CD14-positive monocyte (primary cell): ENCODE measurements at places on chromosomes 4 and X. TPM values are rescaled to one million over a fixed set of nuclear protein-coding genes. Genes with fewer than 3 reads are reported as not detected.
A peak's percentile ranks its signal among the peaks of the same experiment; 100 is the strongest.

DNA sequence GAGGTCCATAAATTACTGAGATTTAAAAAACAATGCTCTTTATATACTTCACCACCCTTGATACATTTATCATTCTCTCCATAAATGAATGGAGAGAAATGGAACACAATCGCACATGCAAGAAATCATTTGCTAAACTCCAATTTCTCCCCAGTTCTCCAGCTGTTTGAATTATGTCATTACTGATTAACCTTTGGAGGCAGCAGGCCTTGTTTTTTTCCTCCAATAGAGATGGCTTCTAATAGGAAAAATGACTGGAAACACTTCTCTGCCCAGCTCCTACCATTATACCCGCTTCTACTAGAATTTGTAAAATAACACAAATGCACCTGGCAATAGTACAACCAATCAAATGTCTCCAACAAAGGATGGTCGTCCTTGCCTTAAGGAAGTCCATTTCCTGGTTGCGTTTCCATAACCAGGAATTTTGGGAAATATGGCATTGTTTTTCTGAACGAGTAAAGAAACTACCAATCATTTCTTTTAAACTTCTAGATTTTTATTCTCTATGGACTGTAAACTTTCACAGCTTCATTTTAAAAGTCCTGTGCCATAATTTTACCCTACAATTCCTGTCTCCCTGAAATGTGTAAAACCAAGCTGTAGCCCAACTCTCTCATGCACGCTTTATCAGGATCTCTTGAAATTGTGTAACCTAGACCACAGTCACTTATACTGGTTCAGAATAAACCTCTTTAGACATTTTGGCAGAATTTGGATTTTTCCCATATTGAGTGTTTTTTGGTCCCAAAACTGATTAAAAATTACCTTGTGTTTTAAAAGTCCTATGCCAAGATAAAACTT is 60.1 kb downstream of the APBB2 start:
- H3K27me3 ChIP-seq: no peaks in the 10 kb centered on the region
- no peak overlapping the region for H3K4me3 ChIP-seq
- no peaks in the 10 kb centered on the region for H3K4me1 ChIP-seq
- DNase-seq: no peak
- H3K27ac ChIP-seq: no peak overlapping the region

DNA sequence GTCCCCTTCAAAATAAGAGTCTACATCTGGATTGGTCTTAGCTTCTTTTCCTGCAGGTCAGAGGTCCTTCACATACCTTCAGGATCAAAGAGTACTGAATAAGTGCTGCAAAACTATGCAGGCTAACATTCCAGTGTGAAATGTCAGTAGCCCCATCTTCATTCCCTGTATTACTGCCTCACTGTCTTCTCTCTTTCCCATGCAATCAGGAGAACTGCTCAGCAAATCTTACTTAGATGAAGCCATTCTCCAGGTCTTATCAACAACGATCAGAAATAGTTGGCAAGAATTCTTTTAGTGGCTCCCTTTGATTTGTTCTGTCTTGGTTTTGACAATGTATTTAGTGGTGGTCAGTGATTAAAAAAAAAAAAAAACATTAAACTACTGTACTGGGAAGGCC is 26.0 kb upstream of the IQCM start:
- no peak overlapping the region for H3K27ac ChIP-seq
- H3K27me3 ChIP-seq: no peaks in the 10 kb centered on the region
- H3K36me3 ChIP-seq: no peaks in the 10 kb centered on the region
- DNase-seq: no peak
- H3K4me1 ChIP-seq: no peaks in the 10 kb centered on the region

METTL14 gene
- polyA plus RNA-seq: 19.2 TPM

MAGEC2 gene
- polyA plus RNA-seq: not detected in 2 replicates

DNA sequence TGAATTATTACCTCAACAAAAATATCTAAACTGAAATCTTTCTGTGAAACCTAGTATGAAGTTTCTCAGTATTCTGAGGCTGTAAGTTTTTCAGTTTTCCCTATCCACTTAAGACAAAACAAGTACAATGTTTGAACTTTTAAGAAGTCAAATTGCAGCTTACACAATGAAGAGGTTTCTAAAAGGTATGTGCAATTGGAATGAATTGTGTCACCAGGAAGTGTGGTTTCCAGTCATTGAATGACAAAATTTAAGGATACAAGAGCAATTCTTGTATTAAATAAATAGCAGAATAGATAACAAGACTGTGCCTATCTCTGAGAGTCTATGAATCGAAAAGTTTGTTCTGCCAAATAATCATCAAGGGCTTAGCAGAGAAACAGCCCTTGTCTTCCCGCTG is 207.3 kb downstream of the ANKRD50 start:
- H3K27ac ChIP-seq: no peak overlapping the region
- H3K36me3 ChIP-seq: no peaks in the 10 kb centered on the region
- DNase-seq: no peak
- no peak overlapping the region for H3K4me3 ChIP-seq
- H3K27me3 ChIP-seq: no peaks in the 10 kb centered on the region

DNA sequence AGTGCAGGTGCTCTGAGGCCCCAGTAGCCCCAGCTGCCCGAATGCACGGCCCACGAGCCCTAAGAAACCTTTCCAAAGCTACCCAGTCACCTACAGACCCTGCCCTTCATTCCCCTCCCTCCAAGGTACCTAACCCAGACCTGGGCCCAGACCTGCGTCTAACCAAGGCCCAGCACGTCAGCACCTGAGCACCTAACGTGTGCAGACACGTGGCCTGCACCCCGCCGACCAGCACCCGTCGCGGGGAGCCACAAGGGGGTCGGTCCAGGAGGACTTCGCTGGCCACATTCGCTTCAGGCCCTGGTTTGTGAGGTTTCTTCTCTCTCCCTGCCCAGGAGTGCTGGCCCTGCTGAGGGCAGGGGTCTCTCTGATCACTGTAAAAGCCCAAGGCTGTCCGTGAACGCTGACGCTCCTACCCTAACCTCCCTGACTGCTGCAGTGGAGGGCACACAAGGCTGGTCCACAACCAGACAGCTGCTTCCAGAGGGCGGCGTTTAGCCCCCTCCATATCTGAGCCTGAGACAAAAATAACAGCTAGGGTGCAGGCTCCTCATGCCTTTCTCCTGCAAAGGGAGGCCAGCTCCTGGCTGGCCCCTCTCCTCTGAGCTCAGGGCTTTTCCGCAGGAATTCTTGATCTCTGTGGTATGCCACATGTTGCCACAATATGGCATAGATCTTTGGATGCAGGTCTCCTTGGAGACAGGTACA is 31.8 kb downstream of the WDR1 start:
- H3K4me1 ChIP-seq: no peaks in the 10 kb centered on the region
- no peaks in the 10 kb centered on the region for H3K27me3 ChIP-seq
- H3K36me3 ChIP-seq: peaks cover 99% of the 10 kb centered on the region
- H3K27ac ChIP-seq: no peak overlapping the region

DNA sequence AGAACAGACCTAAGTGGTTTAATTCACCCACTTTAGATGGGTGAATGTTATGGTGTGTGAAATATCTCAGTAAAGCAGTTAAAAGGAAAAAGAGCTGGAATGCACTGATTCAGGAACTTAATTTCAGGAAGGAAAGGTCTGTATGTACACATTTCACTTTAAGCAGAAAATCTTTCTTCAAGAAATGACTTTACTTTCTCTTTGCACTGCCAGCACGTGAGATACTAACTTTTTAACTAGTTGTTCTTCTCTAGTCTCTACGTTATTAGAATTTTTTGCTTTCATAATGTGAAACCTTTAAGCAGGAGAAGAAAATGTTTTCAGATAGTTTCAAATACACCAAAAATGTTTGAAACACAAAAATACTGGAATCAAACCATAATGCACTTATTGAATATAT is 18.8 kb downstream of the C4orf46 start:
- no peak overlapping the region for H3K27ac ChIP-seq
- DNase-seq: no peak
- peak overlapping the region; percentile 14 for H3K4me3 ChIP-seq

- H3K4me1 ChIP-seq: no peaks in the 10 kb centered on the region
- H3K27ac ChIP-seq: no peak overlapping the region
- no peaks in the 10 kb centered on the region for H3K36me3 ChIP-seq
These were observed 31.0 kb upstream of the PLK4 start for GRCh38 chr4:127849505-127850234.

DNA sequence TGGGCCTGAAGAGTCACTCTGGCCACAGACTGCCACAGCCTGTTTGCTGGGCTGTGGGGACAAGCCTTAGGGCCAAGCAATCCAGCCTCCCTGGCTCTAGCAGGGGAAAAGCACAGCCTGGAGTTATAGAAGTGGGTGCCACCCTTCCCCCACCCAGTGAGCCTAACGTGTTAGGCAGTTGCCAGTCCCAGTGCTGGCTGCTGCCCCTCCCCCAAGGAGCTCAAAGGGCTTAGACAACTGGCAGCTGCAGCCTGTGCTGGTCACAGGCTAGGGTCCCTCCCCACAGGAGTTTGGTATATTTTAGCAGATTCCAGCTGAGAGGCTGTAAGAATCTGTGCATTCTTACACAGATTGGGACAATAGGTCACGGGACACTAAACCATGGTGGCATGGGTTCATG is 370.3 kb upstream of the FGF16 start:
- no peaks in the 10 kb centered on the region for H3K4me1 ChIP-seq
- H3K4me3 ChIP-seq: no peak overlapping the region
- no peak overlapping the region for H3K27ac ChIP-seq
- DNase-seq: no peak

CXCL11 gene
- 0.05 and 0.15 TPM in 2 replicates for polyA plus RNA-seq

GRCh38 chr4:182923796-182924340 is 6.7 kb upstream of the DCTD start:
- peaks cover 4% of the 10 kb centered on the region for H3K4me1 ChIP-seq
- no peaks in the 10 kb centered on the region for H3K27me3 ChIP-seq
- no peaks in the 10 kb centered on the region for H3K36me3 ChIP-seq
- no peak overlapping the region for H3K27ac ChIP-seq

GRCh38 chr4:46450556-46450955 is 60.6 kb upstream of the GABRA2 start:
- H3K36me3 ChIP-seq: no peaks in the 10 kb centered on the region
- no peak overlapping the region for H3K4me3 ChIP-seq
- no peak overlapping the region for H3K27ac ChIP-seq
- H3K27me3 ChIP-seq: no peaks in the 10 kb centered on the region
- H3K4me1 ChIP-seq: no peaks in the 10 kb centered on the region

GRCh38 chr4:151688003-151688784 is 72.6 kb downstream of the GATB start:
- DNase-seq: no peak
- no peak overlapping the region for H3K27ac ChIP-seq
- peaks cover 22% of the 10 kb centered on the region for H3K36me3 ChIP-seq
- no peak overlapping the region for H3K4me3 ChIP-seq

DNA sequence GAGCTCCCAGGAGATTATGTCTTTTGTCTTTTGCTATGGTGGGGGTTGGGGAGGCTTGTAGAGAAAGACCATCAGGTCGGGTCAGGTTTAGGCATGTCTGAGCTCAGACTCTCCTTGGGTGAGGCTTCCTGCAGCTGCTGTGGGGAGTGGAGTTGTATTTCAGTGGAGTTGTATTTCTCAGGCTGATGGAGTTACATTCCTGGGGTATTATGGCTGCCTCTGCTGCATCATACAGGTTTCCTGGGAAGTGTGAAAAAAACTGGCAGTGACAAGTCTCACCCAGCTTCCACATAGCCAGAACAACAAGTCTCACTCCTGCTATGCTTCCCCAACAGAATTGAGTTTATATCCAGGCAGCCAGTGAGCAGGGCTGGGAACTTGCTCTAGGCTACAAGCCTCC is 119.3 kb downstream of the VSIG4 start:
- H3K27me3 ChIP-seq: no peaks in the 10 kb centered on the region
- no peak for DNase-seq
- H3K4me1 ChIP-seq: peaks cover 31% of the 10 kb centered on the region
- H3K36me3 ChIP-seq: no peaks in the 10 kb centered on the region
- no peak overlapping the region for H3K27ac ChIP-seq

CDKN2AIP gene
- 4.4 TPM for polyA plus RNA-seq

- no peaks in the 10 kb centered on the region for H3K36me3 ChIP-seq
- no peak for DNase-seq
- H3K27ac ChIP-seq: no peak overlapping the region
- H3K27me3 ChIP-seq: no peaks in the 10 kb centered on the region
These were observed 94.6 kb upstream of the WDR44 start for GRCh38 chrX:118251271-118251670.

DNA sequence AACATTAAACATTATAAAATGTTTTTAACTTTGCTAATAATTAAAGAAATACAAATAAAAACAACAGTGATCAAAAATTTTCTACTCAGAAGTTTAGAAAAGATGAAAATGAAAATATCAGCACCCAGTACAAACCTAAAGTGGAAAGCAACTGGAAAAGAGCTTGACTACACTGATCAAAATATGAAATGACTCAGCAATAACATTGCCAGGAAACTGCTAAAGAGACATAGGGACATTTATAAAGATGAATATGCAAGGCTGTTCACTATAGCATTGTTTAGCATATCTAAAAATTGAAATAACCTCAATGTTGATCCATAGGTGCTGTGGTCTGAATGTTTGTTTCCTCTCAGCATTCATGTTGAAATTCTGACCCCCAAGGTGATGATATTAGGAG is 88.5 kb upstream of the NOCT start:
- no peak for DNase-seq
- no peak overlapping the region for H3K4me3 ChIP-seq
- no peaks in the 10 kb centered on the region for H3K36me3 ChIP-seq
- H3K27ac ChIP-seq: no peak overlapping the region
- no peaks in the 10 kb centered on the region for H3K27me3 ChIP-seq

ARAP2 gene
- polyA plus RNA-seq: 5.6 TPM

DNA sequence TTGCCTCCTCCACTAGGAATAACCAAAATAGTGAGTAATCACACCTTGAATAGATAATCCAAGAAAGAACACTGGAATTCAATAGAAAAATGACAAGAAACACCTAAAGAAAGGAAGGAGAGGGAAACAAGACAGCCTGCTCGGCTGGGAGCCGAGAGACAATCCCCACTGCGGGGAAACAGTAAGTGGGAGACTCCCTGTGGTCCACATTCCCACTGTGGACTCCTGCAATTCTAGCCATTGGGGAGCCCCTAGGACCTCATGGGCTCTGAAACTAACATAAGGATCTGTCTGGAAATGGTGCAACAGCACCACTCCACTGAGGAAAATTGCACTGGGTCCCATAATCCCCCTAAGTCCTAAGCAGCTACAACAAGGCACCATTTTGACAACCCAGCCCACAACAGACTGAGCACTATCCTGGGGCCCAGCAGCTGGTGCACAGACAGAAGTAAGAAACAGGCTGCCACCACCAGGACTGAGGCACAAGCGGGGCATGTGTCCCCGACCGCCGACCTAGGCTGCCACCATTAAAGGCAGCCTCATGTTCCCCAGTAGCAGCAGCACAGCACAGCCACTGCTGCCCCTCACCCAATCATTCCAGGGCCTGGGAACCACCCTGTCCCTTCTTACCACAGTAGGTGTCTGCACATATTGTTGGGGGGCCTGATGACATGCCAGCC is 14.2 kb downstream of the LRBA start:
- no peaks in the 10 kb centered on the region for H3K36me3 ChIP-seq
- peaks cover 7% of the 10 kb centered on the region for H3K4me1 ChIP-seq
- H3K27me3 ChIP-seq: no peaks in the 10 kb centered on the region
- no peak overlapping the region for H3K27ac ChIP-seq
- DNase-seq: no peak

GRCh38 chr4:1519787-1520661 is 113.8 kb upstream of the NKX1-1 start:
- no peaks in the 10 kb centered on the region for H3K36me3 ChIP-seq
- H3K4me1 ChIP-seq: no peaks in the 10 kb centered on the region
- no peak overlapping the region for H3K27ac ChIP-seq
- DNase-seq: no peak
- no peaks in the 10 kb centered on the region for H3K27me3 ChIP-seq
